ENCODE measurements at places on chromosomes 1 and 21. TPM values are rescaled to one million over a fixed set of nuclear protein-coding genes. Genes with fewer than 3 reads are reported as not detected.
A peak's percentile ranks its signal among the peaks of the same experiment; 100 is the strongest.

DNA sequence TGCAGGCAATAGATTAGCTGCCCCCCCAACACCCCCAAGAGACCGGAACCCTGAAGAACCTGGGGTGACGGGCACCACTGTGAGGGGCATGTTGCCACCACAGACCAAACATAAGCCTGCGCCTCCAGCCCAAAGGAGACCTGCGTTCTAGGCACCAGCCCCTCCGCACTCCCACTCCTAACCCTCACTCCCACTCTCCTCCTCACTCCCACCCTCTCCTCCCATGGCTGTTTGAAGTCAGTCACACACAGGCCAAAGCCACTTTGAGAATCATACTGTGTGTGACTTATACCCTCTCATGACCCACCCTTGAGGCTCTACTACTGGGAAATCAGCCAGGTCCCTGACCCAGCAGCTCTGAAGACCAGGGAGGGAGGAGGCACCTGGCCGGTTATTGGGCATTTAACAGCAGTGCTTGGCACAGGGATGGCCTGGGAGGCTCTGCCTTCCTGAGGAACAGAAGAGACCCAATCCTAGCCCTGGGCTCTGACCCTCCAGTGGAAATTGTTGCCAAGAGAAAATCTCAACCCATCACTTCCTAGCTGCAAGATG is 43.5 kb downstream of the FBXO2 start:
- DNase-seq, result no peak

DNA sequence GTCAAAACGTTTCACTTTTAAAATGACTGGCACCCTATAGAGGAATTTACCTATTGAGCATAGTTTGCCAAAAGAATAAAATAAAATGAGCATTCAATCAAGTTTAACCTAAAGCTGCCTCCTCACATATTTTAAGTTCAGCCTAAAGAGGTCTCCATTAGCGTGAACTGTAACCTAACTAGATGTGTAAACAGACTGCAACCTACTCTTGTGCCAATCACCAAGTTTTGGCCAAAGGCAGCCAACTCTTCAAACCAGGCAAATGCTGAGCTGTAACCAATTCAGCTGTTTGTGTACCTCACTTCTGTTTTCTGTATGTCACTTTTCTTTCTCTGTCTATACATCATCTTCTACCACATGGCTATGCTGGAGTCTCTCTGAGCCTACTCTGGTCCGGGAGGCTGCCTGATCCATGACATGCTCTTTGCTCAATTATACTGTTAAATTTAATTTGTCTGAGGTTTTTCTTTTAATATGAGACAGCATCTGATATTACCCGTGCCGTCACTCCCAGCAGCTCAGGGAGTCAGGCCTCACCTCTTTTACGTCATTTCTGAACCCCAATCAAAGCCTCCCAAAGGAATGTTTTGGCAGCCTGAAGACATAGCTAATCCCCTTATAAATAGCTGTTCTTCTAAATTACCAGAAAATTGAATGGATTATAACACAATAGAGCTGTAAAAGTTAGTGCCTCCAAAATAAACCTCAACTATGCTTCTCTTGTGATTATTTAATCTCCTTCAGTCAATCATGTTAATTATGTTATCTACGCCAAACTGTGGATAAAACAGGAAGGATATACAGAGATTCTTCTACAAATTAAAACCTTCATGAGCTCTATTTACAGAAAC is 81.0 kb upstream of the NR5A2 start:
- DNase-seq, result no peak

GRCh38 chr1:207049974-207050391 is 1.0 kb downstream of the YOD1 start:
- no peak for DNase-seq

DNA sequence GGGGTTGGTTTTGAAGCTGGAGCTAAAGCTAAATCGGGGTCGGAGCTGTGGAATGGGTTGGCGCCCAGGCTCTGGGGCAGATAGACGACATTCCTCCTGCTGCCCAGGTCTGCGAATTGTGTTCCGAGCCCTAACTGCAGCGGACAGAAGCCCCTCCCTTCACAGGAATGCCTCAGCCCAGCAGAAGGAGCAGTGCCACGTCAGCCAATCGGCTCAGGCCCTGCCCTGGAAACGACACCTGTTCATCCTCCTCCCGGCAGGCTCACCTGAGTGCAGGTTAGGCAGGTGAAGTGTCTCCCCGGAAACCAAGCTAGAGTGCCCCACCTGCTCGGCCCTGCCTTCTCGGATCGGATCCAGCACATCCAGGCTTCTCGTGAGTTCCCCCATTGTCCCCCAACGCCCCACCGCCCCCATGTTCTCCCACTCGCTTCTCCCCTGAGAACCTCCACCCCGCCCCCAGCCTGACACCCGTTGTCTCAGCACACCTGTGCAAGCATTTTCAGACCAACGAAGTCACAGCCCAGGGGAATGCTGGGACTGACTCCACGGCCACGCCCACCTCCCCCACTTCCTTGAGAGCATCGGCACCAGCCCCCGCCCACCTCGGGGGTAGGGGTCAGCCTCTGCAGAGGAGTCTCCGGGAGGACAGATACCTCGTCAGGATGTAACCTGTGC is 775 bp downstream of the TMEM125 start:
- DNase-seq, result no peak

GRCh38 chr1:41581216-41582003 is 96.9 kb upstream of the EDN2 start:
- DNase-seq, result no peak

DNA sequence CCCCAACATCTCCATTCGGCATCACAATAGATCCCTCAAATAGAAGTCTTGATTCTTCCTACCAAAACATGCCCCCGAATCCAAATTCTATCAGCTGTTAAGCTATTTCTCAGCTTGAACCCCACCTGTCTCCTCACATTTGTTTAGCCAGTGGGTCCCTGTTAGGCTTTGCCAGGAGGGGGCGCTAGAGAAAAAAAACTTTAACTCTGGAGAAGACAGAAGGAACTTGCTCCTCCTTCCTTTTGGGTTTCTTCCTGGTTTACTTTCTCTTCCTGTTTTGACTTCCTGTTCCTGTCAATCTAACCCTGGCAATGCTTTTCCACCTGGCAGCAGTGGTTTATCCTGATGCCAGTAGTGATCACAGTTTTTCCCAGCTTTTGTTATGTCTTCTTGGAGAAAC is 95.6 kb upstream of the KCNK1 start:
- DNase-seq, result no peak

DNA sequence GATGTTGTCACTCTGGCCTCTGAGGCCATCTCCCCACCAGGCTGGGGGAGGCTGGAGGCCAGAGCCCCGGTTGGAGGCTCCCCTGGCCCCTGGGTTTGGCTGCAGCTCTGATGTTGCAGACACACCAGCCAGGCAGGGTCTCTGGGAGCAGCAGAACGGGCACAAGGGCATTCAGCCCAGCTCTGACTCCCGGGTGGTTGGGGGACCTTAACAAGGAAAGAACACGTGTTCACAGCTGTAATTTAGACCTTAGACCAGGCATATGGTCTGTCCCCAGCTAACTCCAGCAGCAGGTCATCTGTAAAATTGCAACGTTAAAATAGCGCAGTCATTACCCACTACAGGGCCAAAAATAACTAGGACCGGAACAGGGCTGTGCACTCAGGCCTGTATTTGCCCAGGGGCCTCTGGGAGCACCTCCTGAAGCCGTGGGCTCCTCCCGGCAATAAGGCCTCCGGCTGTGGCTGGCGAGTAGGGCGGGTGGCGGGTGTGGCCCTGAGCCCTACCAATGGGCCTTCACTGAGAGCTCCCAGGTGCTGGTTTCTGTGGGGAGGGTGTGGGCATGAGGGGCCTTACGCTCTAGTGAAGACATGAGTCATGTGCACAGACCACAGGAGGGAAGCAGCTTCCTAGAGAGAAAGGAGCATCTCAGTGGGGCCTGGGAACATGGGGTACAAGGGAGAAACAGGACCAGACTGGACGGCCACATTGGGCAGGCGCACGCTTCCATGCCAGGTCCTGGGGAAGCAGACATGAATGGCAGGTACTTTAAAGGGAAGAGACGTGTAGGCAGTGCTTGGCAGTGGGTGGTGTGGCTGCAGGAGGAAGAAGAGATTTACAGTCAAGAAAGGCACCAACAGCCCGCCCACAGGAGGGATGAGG is 6.1 kb downstream of the LDLRAP1 start:
- peak; percentile 65 for DNase-seq

GRCh38 chr1:147245586-147246021 is 3.1 kb downstream of the CHD1L start:
- no peak for DNase-seq

DNA sequence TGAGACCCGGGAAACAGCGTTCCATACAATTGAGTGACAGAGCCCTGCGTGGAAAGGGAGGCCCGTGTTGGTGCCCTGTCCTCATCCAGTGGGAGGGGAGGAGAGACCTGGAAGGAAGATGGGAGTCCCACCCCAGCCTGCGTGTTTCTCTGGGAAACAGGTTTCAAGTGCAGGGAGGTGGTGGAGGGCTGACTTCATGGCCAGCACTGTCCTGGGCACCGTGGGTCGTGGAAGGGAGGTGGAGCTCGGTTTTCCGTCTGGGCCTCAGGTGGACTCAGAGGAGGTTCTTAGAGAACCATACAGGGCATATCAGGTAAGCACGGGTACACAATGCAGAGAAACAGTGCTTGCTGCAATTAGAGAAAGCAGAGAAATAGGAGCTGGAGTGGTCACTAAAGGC is 222.6 kb downstream of the CAMTA1 start:
- DNase-seq, result no peak

GRCh38 chr1:16440131-16440469 is 424 bp upstream of the NECAP2 start:
- DNase-seq, result no peak

The CLCA4 gene
- total RNA-seq, result not detected

The SUSD4 gene
- 11.0 TPM for total RNA-seq
